ENCODE measurements at places on chromosomes 5 and 9.

GRCh38 chr5:55211184-55211874, 15.8 kb downstream of the MCIDAS start:
- DNase-seq, result no peak

DNA sequence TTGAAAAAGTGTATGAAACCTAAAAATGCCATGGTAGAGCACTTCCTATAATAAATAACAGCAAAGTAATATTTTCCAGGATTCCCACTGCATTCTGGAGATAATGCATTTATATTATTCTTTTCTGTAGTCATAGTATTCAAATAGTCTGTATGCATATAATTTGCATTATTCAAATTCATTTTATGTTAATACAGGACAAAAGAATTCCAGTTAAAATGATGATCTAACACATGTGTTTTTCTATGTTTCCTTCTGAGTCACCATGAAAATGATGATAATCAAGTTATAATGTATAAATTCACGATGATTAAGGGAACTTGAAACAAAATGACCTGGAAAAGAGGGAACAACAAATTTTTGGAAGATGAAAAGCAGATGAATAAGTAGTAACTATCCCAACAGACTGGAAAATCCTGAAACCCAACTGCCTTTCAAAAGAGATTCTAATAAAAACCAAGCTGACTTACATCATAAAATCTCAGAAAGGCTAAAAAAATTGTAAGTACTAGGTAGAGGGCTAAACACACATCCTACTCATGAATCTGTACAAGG, 358.6 kb upstream of the PAPPA start:
- no peak for DNase-seq

GRCh38 chr5:147966326-147966725, 60.0 kb upstream of the C5orf46 start:
- DNase-seq, result no peak

DNA sequence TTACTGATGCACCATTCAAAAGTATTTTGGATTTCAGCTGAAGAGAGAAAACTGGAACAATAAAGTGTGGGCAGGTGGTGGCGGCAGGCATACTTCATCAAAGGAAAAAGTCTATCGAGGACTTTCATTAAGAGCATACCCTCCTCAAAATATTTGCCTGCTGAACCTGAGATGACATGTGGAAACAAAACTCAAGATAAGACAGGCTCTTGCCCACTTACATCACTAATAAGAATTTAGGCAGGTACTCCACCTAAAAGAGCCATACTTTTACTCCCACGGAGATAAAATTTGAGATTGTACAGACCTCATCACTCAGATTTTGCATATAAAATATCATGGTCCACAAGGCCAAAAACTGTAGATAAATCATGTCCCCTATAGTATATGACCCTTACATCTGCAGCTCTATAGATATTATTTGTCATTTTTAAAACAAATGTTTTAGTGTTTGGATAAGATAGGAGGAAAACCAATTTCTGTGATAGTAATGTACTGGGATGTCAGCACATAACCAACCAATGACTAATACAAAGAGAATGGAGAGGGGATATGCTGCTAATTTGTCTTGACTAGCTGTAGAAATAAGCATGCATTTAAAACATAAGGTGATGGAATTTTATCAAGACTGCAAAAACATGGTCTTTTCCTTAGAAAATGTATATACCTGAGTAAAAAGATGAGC, 730.6 kb upstream of the ZNF608 start:
- DNase-seq, result no peak

- no peak for DNase-seq
Observed at GRCh38 chr9:118503236-118503635, 799.0 kb downstream of the TLR4 start.
